ENCODE measurements at places on chromosomes 5 and 9.

- DNase-seq, result no peak
Observed at GRCh38 chr9:88011005-88011766, 36.9 kb upstream of the CDK20 start.

DNA sequence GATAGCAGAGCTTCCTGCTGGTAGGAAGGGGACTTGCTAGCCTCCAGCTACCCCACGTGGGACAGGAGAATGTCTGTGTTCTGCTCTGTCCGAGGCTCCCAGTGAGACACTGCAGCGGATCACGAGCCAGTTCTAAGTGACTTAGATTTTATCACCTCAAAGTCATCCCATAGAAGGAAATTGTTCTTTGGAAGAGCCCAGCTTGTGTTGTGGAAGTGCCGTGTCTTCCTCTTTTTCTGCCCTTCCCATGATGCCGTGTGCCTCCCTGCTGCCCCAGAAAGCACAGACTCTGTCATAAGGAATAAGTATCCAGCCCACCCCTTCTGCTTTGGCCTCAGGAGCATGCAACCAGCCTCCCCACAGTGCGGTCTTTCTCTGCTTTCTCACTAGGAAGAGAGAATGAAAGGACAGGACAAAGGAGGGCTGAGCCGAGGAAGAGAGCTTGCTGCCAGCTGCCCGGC lies 35.6 kb downstream of the RUFY1 start:
- DNase-seq, result no peak

DNA sequence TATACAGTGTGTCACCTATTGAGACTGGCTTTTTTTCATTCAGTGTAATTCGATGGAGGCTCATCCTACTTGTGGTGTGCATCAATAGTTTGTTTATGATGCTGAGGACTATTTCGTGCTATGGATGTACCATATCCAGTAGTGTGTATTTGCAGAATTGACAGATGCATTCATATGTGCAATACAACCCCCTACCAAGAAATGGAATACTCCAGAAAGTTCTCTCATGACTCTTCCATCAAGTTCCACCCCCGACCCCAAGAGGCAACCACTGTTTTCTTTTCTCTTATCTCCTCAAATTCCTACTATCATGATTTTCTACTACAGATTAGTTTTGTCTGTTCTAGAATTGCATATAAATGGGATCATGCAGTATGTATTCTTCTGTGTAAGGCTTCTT lies 21.9 kb downstream of the FBXO10 start:
- no peak for DNase-seq

- no peak for DNase-seq
Observed at GRCh38 chr5:61329550-61330128, 2.4 kb upstream of the ZSWIM6 start.

DNA sequence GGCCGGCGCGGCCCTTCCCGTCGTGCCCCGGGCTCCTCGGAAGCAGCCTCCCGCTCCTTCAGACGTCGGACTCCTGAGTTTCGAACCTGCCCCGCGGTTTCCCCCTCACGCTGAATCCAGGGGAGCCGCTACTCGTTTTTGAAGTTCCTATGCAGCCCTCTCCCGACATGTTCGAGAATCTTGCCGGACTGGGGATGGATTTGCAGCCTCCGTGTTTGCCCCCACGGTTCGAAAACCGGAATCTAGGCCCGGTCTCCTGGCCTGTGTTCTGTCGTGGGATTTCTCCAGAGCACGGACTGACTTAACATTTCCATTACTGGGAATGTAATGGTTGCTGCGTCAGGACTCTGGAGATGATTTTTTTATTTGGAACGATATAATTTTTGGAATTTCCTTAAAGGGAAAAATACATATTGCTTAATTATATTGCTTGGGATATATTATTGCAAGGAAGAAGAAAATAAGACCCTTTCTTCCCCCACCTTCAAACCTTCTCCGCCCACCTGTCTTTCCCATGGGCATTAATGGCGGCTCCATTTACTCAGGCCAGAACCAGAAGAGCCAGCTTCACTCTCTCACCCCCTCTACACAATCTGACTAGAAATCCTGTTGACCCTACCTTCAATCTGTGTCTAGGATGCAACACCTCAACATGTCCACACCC lies 8.5 kb upstream of the MGAT1 start:
- DNase-seq, result no peak

DNA sequence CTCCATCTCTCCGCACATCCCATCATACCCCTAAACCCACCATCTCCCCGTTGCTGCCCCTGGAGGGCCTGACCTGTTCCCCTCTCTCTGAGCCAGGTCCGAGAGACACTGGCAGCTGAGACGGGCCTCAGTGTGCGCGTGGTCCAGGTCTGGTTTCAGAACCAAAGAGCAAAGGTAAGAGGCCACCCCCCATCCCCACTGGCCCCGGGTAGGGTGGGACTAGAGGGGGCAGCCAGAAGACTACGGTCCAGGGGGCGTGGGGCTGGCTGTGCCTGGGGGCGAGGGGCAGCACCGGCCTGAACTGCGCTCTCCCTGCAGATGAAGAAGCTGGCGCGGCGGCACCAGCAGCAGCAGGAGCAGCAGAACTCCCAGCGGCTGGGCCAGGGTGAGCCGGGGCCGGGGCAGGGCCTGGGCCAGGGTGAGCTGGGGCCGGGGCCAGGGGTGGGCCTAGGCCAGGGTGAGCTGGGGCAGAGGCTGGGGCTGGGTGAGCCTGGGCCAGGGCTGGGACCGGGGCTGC lies 79.8 kb downstream of the LMX1B start:
- DNase-seq, result no peak

DNA sequence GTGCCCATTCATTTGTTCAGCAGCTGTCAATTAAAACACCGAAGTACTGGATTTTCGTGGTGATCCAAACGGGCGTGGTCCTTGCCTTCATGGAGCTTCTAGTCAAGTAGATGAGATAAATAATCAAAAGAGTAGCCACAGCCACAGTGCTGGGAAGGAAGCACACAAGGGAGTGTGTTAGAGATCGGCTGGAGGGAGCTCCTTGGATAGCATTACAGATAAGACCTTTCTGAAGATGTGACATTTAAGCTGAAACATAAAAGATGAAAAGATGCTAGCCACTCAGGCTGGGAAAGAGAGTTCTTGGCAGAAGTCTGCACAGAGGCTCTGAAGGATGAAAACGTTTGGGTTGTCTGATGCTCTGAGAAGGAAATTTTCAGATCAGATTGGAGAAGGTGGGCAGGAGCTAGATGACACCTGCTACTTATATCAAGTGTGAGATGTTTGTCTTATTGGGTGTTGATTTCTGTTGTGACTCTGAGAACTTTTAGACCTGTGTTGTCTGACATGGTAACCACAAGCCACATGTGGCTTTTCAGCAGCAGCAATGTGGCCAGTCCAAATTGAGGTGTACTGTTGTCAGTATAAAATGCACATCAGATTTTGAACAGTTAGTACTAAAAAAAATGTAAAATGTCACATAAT lies 123.9 kb downstream of the TLE4 start:
- DNase-seq, result no peak
